ENCODE measurements at places on chromosomes 3 and 15. TPM values are rescaled to one million over a fixed set of nuclear protein-coding genes. Genes with fewer than 3 reads are reported as not detected.
A peak's percentile ranks its signal among the peaks of the same experiment; 100 is the strongest.

DNA sequence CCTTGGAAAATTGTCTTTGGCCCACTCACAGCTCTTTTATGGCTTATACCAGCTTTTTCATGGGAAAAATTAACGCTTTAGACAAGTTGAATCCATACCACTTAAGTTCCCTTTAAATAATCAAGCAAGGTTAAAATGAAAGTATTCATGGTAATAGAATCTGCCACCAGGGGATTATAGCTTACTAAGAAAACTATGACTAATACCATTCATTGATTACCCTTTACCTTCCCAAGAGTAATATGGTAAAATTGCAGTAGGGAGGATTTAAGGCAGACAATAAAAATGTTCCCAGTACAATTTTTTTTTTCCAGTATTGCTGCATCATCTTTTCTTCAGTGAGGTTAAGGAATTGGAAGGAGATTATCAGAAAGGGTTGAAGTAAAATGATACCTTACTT, 641.1 kb upstream of the NAALADL2 start:
- H3K27ac ChIP-seq, result no peak overlapping the region
- DNase-seq, result no peak
- peaks cover 8% of the 10 kb centered on the region for H3K4me1 ChIP-seq
- H3K27me3 ChIP-seq, result no peaks in the 10 kb centered on the region

DNA sequence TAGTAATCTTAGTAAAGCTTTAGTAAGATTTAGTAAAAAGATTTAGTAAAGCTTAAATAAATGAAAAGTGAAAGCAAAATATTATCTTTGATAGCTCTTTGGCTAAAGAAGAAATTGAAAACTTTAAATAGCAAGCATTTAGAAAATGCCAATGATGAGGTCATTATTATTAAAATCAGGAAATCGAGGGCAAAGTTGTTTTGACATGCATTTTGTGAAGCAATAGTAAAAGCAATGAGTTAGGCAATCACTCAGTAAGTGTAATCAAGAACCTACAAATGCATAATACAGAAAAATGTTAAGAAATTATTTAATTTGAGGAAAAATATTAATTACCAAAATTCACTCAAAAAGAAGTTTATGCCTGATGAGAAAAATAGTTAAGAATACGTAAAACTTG, 280.3 kb upstream of the MME start:
- H3K4me3 ChIP-seq, result no peak overlapping the region
- no peak overlapping the region for H3K27ac ChIP-seq
- DNase-seq, result no peak
- no peaks in the 10 kb centered on the region for H3K4me1 ChIP-seq
- H3K27me3 ChIP-seq, result no peaks in the 10 kb centered on the region

DNA sequence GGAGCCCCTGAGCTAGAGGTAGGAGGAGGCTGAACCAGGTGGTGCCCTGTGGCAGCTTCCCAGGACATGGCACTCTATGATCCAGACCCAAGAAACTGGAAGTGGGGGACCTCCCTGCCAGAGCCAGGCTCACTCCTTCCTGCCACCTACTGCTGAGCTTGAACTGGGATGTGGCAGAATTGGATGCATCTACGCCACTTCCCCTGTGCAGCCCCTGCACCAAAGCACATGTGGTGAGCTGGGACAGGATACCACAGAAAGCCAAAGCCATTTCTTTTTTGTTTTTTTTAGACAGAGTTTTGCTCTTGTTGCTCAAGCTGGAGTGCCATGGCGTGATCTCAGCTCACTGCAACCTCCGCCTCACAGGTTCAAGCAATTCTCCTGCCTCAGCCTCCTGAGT, 518.0 kb upstream of the PPP2R3A start:
- no peak overlapping the region for H3K4me3 ChIP-seq
- no peaks in the 10 kb centered on the region for H3K36me3 ChIP-seq
- no peak for DNase-seq
- no peaks in the 10 kb centered on the region for H3K27me3 ChIP-seq
- H3K27ac ChIP-seq, result no peak overlapping the region
- H3K4me1 ChIP-seq, result no peaks in the 10 kb centered on the region

- H3K4me1 ChIP-seq, result peaks cover 6% of the 10 kb centered on the region
- H3K36me3 ChIP-seq, result no peaks in the 10 kb centered on the region
- no peak overlapping the region for H3K4me3 ChIP-seq
- H3K27me3 ChIP-seq, result peaks cover 5% of the 10 kb centered on the region
- DNase-seq, result no peak
These were observed 4.2 kb upstream of the TCAIM start for GRCh38 chr3:44334326-44334725.

Gene MAGEL2
- total RNA-seq, result not detected

- no peak overlapping the region for H3K27ac ChIP-seq
- peaks cover 22% of the 10 kb centered on the region for H3K36me3 ChIP-seq
- H3K27me3 ChIP-seq, result no peaks in the 10 kb centered on the region
- H3K4me1 ChIP-seq, result peaks cover 7% of the 10 kb centered on the region
- no peak for DNase-seq
- no peak overlapping the region for H3K4me3 ChIP-seq
These were observed 45.0 kb upstream of the SACM1L start for GRCh38 chr3:45644063-45644790.

Gene ASB14
- not detected for total RNA-seq

DNA sequence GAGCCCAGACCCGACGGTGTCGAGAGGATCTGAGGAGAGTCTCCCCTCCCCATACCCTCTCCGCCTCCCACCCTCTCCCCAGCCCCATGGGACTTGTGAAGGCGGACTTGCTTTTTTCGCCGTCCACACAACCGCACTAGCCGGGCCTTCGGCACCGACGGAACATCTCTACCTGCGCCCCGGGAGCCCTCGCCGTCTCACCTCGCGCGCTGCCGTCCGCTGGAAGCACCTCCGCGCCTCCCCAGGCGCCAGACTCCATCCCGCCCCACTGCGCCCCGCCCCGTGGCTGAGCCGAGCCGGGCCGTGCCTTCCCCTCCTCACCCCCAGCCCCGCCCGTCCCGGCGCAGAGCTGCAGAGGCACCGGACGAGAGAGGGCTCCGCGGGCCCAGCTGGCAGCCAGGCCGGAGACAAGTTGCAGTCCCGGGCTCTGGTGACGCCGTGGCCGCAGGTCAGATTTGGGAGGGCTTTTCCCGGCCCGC, at the start of the genes DUOX1 and DUOXA1:
TSS of gene DUOX1 (plus strand) at position 344 of the 479 bp plus-strand sequence. CDS start 1,973 bp downstream, outside the sequence.
TSS of gene DUOXA1 (minus strand) at position 229 of the 479 bp plus-strand sequence. CDS start 6,865 bp downstream, outside the sequence.
- DNase-seq, result peak; percentile 47
- H3K27me3 ChIP-seq, result peaks cover 61% of the 10 kb centered on the region
- peaks cover 2% of the 10 kb centered on the region for H3K4me1 ChIP-seq
- no peaks in the 10 kb centered on the region for H3K36me3 ChIP-seq

DNA sequence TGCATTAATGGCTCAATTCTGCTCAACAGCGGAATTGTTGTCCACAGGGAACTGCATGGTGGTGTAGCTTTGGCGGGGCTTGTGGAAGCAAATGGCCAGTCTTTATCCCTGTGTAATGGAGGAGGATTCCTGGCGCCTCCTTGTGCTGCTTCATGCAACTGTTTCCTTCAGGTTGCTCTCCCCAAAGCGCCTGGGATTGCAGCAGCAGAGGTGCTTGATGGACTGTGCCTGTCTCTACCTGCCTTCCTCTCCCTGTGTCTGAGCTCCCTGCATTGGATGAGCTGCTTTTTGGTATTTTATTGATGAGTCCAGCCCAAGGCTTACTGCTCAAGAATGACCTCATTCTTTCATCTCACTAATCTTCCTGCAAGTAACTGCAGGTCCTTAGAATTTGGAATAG, 72.9 kb upstream of the NDN start:
- no peaks in the 10 kb centered on the region for H3K27me3 ChIP-seq
- no peaks in the 10 kb centered on the region for H3K4me1 ChIP-seq
- no peak overlapping the region for H3K27ac ChIP-seq
- DNase-seq, result no peak

DNA sequence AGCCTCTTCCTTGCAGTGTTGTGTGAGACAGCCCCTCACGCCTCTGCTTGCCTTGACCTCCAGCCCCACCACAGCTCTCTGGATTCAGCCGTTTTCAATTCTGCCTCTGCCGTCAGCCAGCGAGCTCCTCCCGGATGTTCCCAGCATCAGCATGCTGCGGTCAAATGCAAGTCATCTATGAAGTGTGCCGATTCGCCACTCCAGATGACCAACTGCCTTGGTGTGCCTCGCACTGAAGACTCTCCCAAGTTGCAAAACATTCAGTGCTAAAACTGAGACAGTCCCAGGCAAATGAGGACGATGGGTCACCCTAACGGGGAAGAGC, 30.6 kb upstream of the RASA2 start:
- H3K4me3 ChIP-seq, result no peak overlapping the region
- H3K36me3 ChIP-seq, result no peaks in the 10 kb centered on the region
- no peak for DNase-seq

DNA sequence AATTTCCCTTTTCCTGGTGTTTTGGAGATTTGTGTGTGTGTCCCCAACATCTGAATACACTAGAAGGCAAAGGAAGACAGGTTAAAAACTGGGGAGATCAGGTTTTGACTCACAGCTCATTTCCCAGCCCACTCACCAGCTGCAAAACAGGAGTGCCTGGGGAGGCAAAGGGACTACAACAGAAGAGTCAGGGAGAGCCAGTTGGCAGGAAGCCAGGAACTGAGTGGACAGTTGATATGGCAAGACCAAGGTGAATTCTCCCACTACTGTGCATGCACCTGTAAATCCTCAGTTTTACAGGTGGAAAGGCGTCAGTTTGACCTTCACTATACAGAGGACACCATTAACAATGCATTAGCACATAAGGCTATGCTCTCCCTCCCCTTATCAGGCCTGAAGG, 901.5 kb upstream of the SEMA6D start:
- no peak for DNase-seq
- no peaks in the 10 kb centered on the region for H3K4me1 ChIP-seq
- H3K27me3 ChIP-seq, result no peaks in the 10 kb centered on the region
- H3K27ac ChIP-seq, result no peak overlapping the region
- H3K4me3 ChIP-seq, result no peak overlapping the region

DNA sequence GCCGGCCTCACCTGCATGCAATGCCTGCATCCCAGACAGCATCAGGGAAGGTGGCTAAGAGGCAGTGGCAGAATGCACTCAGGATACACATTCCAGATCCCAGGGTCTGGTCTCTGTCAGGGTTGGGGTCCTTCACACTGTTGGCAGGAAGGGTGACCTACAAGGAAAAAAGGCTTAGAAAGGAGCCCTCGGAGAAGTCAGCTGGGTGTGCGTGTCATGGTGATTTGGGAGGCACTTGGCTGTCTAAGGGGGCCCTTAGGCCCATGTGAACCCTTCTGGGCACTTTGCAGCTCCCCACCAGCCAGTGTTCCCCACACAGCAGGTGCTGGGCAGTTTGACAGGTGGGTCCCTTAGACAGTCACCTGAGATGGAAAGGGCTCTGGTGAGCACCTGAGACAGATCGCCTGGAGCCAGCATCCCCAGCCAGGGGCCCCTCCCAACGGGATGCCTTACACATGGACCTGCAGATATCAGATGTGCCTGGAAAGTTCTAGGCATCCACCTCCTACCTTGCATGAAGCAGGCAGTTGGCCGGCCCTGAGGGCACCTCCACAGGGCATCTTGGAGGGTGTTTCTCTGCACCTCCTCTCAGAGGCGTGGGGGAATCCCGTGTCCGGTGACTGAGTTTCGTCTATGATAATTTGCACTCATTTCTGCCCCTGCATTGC, 131.6 kb downstream of the LRRK1 start:
- no peaks in the 10 kb centered on the region for H3K4me1 ChIP-seq
- H3K4me3 ChIP-seq, result no peak overlapping the region
- H3K27ac ChIP-seq, result no peak overlapping the region
- no peaks in the 10 kb centered on the region for H3K27me3 ChIP-seq

GRCh38 chr3:42731476-42732195, 29.0 kb upstream of the HHATL start:
- no peaks in the 10 kb centered on the region for H3K36me3 ChIP-seq
- H3K4me1 ChIP-seq, result no peaks in the 10 kb centered on the region
- H3K27ac ChIP-seq, result no peak overlapping the region
- DNase-seq, result no peak

- no peak overlapping the region for H3K4me3 ChIP-seq
- H3K27ac ChIP-seq, result no peak overlapping the region
- H3K27me3 ChIP-seq, result no peaks in the 10 kb centered on the region
- no peak for DNase-seq
- no peaks in the 10 kb centered on the region for H3K36me3 ChIP-seq
These were observed 72.6 kb upstream of the ALDH1A3 start for GRCh38 chr15:100807028-100807427.

GRCh38 chr3:134485075-134485717, 589 bp downstream of the ANAPC13 start:
- peaks cover 39% of the 10 kb centered on the region for H3K36me3 ChIP-seq
- peak overlapping the region; percentile 91 for H3K4me3 ChIP-seq
- peaks cover 43% of the 10 kb centered on the region for H3K4me1 ChIP-seq
- peak overlapping the region; percentile 99 for H3K27ac ChIP-seq
- H3K27me3 ChIP-seq, result no peaks in the 10 kb centered on the region

Gene DPPA2
- total RNA-seq, result not detected

Gene DNAJC19
- 69.3 TPM for total RNA-seq

GRCh38 chr15:29822100-29822683, at the start of gene TJP1:
Gene TJP1 (minus strand): TSS chr15:29822468. CDS start chr15:29822028, 440 bp downstream.
- H3K4me1 ChIP-seq, result peaks cover 18% of the 10 kb centered on the region
- H3K27ac ChIP-seq, result no peak within 1 kb of the TSS
- H3K27me3 ChIP-seq, result peaks cover 50% of the 10 kb centered on the region
- H3K4me3 ChIP-seq, result no peak within 1 kb of the TSS

DNA sequence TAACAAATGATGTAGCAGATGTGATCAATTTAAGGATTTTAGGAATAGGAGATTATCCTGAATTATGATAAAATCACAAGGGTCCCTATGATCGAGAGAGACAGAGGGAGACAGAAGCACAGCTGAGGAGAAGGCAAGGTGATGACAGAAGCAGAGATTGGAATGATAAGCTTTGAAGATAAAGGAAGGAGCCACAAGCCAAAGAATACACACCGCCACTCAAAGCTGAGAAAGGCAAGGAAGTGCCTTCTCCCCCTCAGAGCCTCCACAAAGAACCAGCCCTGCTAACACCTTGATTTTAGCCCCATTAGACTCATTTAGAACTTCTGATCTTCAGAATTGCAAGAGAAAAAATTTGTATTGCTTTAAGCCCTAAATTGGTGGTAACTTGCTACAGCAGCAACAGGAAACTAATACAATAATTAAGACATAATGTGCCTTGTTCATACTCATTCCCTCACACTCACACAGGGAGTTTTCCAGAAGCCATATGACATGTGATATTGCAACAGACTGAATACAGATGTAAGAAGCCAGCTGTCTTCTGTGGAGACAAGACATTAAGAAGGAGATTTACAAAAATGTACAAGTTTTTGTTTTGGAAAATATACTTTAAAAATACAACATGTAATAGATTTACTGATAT, 38.2 kb downstream of the TRANK1 start:
- H3K4me3 ChIP-seq, result peak overlapping the region; percentile 63
- H3K27me3 ChIP-seq, result no peaks in the 10 kb centered on the region
- peak overlapping the region; percentile 75 for H3K27ac ChIP-seq
- peaks cover 4% of the 10 kb centered on the region for H3K36me3 ChIP-seq

GRCh38 chr15:66940368-66940767, 125.0 kb upstream of the SMAD3 start:
- peaks cover 14% of the 10 kb centered on the region for H3K4me1 ChIP-seq
- no peaks in the 10 kb centered on the region for H3K36me3 ChIP-seq
- peak; percentile 57 for DNase-seq
- no peak overlapping the region for H3K4me3 ChIP-seq

GRCh38 chr3:180351601-180352000, 250.4 kb upstream of the TTC14 start:
- no peaks in the 10 kb centered on the region for H3K4me1 ChIP-seq
- H3K4me3 ChIP-seq, result no peak overlapping the region
- H3K27ac ChIP-seq, result no peak overlapping the region
- no peaks in the 10 kb centered on the region for H3K27me3 ChIP-seq

Gene P2RY12
- not detected for total RNA-seq

- H3K27me3 ChIP-seq, result peaks cover 5% of the 10 kb centered on the region
- DNase-seq, result no peak
- H3K4me3 ChIP-seq, result no peak overlapping the region
- no peaks in the 10 kb centered on the region for H3K4me1 ChIP-seq
These were observed 129.6 kb upstream of the AGBL1 start for GRCh38 chr15:85950101-85950500.

GRCh38 chr3:129937717-129938116, 36.8 kb upstream of the TRH start:
- H3K27ac ChIP-seq, result no peak overlapping the region
- H3K36me3 ChIP-seq, result no peaks in the 10 kb centered on the region
- peaks cover 2% of the 10 kb centered on the region for H3K4me1 ChIP-seq
- peaks cover 2% of the 10 kb centered on the region for H3K27me3 ChIP-seq
